ENCODE measurements at places on chromosomes 4 and X.

GRCh38 chr4:102439812-102440211 lies 61.3 kb upstream of the NFKB1 start:
- no peak for DNase-seq

DNA sequence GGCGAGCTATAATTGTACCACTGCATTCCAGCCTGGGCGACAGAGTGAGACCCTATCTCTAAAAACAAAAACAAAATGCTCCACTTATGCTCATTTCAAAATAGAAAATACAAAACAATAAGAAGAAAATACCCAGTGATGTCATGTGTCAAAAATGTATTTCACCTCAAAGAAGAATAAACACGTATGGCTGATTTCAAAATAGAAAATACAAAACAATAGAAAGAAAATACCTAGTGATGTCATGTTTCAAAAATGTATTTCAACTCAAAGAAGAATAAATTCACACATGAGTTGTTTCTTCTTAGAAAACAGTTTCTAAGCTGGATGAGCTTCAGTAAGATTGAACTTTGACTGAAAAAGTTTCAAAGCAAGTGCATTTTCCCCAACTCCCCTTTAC lies 20.3 kb upstream of the PDCL2 start:
- no peak for DNase-seq

DNA sequence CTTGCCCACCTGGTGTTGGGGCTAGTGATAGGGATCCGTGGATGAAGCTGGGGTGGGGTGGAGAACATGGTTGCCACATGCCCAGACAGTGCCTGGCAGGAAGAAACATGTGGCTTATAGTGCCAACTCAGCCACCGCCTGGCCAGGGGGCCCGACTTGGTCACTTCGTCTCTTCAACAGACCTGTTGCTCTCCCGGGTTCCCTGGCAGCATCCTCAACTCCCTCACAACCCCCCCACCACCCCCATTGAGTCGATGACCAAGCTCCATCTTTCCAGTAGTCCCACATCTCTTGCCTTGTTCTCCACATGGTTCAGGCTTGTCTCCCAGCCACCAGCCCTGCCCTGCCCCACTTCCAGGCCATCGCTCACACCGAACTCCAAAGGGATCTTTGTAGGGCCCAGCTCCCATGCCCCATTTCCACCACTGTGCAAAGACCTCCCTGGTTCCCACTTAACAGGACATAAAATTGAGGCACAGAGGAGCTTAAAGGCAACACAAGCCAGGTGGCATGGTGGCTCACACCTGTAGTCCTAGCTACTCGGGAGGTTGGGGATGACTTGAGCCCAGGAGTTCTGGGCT lies 7.8 kb downstream of the PNCK start:
- no peak for DNase-seq

DNA sequence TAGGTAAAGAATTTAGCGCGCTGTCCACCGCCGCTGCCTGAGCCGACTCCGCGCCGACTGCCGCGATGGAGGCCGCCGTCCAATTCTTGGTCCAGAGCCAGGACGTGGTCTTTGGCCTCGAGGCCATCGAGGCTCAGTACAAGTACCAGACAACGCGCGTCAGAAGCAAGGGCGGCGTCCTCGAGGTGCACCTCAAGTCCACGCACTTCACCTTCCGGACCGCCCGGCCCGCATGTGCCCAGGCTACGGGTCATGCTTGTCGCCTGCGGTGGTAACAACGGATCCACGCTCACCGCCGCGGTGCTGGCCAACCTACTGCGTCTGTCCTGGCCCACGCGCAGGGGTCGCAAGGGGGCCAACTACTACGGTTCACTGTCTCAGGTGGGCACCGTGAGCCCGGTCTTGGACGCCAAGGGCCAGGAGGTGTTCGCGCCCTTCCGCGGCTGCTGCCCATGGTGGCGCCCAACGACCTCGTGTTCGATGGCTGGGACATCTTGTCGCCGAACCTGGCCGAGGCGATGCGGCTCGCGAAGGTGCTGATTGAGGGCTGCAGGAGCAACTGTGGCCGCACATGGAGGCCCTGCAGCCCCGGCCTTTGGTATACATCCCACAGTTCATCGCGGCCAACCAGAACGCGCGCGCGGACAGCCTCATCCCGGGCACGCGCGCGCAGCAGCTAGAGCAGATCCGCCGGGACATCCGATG lies 128.0 kb downstream of the ANAPC4 start:
- DNase-seq: no peak

DNA sequence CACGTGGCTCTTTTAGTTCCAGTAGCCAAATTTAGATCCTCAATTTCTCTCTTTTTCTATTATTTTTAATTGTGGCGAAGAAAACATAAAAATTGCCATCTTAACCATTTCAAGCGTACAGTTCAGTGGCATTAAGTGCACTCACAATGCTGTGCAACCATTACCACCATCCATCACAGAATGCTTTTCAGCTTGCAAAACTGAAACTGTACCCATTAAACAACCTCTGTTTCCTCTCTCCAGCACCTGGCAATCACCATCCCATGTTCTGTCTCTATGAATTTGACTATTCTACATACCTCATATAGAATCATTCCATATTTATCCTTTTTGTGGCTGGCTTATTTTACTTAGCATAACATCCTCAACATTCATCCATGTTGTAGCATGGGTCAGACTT lies 74.9 kb downstream of the METTL14 start:
- DNase-seq: no peak

DNA sequence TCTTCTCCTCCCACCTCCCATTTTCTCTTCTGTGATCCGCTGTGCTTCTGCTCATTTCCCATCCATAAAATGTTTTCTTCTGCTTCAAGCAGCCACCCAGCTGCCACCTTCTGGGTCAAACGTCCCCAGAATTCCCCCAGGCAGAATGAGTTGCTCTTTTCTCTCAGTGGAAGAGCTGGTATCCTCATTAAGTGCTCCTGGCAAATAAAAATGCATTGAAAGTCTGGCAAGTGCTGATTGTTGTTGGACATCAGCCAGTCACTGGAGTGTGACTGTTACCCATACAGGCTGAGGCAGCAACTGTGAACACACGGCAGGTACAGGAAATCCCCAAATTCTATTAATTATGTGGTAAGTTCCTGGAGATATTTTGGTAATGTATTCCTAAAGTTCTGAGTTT lies 52.6 kb downstream of the LIMCH1 start:
- no peak for DNase-seq

DNA sequence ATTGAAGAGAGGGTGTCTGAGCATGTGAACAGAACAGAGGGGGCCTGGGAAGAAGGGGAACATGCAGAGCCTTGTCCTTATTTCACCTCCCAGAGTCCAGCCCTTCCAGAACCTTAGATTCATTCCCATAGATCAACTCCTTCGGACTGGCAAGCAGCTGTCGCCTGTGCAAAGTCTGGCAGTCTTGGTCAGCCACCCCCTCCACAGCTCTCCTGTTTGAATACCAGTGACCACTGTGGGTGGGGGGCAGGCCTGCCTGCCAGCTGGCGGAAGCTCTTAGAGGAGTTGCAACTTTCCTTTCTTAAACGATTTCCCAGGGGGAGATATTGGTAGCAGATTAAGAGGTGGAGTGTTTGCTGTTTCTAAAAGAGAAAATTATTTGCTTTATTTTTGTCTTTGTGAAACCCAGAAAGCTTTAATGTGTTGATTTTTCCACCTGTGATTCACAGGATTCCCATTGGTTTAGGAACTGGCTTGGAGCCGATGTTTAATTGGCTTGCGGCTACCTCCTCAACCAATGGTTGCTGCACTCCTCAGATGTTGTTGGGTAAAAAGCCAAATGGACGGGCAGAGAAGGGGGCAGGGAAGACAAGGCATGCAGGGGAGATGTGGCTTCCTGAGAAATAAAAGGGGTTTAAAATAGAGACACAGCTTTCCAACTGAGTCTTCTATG lies 62.2 kb upstream of the PRPS1 start:
- no peak for DNase-seq

- DNase-seq: no peak
Measured at GRCh38 chr4:73603271-73603710, 16.9 kb downstream of the RASSF6 start.

DNA sequence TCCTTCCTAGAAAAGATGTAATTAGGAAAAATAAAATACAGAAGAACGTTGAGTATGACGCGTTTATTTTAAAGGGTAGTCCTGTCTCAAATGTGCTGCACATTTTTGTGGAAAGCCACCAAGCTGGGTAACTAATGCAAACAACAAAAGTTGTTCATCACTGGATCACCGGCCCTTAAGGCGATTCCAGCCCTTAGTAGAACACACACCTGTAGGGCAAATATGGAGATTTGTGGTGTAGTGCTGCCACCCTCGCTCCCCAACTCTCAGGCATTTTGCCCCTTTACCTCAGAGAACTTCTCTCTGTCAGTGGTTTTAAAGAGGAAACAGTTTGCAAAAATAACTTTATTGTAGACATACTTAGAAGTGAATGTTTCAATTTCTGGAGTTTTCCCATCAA lies 1.9 kb downstream of the TBL1X start:
- DNase-seq: no peak

DNA sequence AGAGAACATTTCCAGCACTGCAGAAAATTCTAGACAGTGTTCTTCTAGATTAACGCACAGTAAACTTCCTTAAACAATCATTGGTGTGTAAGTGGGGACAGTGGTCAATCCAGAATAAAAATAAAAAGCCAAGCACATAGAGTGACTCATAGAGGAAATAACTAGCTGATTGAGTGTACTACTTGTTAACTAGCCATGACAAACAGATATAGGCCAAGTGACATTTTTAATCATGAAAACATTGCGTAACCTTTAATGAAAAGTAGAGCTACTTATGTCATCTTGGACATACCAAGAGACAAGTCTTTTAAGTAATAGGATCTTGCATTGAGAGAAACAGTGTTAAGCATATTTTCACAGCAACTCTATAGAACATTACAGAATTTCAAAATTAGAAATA lies 233.9 kb upstream of the MAB21L2 start:
- DNase-seq: no peak

GRCh38 chrX:74492720-74493201 lies 71.5 kb downstream of the SLC16A2 start:
- peak; percentile 20 for DNase-seq

- DNase-seq: no peak
Measured at GRCh38 chr4:165454426-165454825, 75.6 kb downstream of the CPE start.

DNA sequence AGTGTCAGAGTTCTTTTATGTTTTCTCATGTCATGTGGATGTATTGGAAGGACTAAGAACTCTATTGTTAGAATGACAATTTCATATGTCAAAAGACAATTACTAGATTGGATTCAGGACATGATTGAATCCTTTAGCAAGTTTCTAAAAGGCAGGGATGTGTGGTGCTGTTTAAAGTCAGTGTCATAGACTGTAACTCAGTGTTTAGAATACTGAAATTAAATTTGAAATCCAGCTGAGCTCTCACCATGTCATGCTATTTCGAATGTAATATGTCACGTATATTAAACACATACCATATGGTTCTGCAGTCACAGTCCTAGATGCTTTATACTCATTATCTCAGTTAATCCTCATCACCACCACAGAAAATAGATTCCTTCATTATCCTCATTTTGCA lies 7.8 kb downstream of the GUCY1B1 start:
- DNase-seq: no peak

GRCh38 chr4:149029056-149029651 lies 586.9 kb upstream of the NR3C2 start:
- DNase-seq: no peak

GRCh38 chrX:85591536-85591935 lies 212.1 kb upstream of the POF1B start:
- no peak for DNase-seq

DNA sequence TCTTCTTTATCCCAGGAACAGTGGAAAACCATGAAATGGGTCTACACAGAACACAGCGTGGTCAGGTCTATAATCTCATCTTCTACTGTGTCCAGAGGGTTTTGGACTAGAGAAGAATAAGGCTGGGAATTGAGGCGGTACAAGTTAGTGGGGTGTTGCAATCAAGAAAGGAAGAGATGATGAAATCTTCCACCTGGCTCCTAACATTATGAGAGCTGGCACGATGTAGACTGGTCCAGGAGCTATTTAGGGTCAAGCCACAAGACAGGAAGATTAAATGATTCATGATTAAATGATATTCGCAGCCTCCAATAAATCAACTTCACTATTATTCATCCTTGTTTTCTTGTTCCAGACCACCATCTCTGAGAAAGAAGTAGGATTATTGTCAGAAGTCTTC lies 88.0 kb downstream of the ARSF start:
- no peak for DNase-seq

GRCh38 chr4:120065974-120066516 lies 603 bp downstream of the MAD2L1 start:
- DNase-seq: no peak

DNA sequence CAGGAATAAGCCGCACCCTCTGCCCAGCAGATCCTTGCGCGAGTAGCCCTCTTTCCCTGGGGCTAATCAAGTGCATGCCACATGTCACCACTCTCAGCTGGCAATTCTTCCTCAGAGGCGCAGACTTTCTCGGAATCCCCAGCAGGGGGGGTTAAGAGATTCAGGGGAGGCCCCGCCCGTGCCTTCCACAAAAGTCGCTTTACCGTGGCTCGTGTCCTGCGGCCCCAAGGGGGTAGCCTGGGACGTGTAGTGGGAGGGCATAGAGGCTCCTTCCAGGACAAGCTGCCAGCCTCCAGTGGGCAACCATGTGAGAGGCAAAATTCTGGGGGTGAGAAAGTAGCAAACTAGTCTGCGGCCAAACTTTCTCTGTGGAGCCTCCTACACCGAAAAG lies 652 bp downstream of the SRPX start:
- DNase-seq: peak; percentile 0

DNA sequence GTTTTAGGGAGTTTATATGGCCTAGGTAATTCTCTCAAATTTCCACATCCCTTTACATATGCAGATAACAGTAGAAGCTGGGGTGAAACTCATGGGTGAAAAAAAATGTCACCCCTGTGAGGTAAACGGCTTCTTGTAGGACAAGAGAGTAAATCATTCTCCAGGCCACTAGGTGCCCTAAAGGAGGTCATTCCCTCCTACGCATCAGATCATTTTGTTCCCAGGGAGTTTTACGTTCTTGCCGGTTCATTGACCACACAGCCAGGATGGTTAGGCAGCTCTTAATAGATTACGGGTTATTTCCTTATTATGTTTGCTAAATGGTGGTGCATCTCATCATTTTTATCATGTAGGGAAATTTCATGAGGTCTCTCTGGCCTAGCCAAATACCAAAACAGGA lies 225.8 kb upstream of the NOCT start:
- DNase-seq: no peak

DNA sequence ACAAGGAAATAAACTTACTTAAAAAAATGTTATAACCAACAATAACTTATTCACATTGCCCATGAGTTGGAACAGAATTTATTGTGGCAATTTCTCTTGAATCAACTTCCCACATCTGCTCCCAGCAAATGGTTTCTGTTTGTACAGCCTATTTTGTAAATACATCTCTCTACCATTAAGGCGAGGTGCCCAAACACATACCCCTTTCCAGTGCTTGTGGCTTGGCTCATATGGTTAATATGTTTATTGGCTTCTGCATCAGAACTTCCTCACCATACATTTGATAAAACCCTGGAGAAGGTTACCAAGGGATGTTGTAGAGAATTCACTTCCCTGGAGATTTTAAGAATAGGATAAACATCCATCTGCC lies 207.1 kb downstream of the SOWAHB start:
- no peak for DNase-seq

DNA sequence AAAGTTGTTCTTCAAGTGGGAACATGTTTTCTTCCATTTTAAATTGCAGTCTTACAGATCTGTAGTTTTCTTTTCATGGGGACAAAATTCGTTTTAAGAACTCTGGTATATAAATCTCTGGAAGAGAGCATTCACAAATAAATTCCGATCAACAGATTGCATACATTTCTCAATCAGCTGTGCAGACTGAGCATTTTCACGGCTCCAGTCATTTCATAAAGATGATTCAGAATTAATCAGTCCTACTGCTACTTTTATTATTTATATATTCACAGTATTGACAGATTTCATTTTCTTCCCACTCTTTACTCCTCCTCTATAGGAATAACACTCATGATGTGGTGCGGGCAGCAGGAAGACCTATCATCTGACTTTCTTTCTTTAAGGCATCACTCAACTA lies 534.9 kb upstream of the FTHL17 start:
- no peak for DNase-seq

Measured in CD4-positive, alpha-beta T cell treated with Interleukin-10 for 1 hour (primary cell).